ENCODE measurements at places on chromosomes 16 and 17.

GRCh38 chr16:84932681-84933080 lies 78.7 kb downstream of the ZDHHC7 start:
- DNase-seq: no peak

GRCh38 chr17:77819497-77819896 lies 139.0 kb upstream of the TNRC6C start:
- DNase-seq: no peak

DNA sequence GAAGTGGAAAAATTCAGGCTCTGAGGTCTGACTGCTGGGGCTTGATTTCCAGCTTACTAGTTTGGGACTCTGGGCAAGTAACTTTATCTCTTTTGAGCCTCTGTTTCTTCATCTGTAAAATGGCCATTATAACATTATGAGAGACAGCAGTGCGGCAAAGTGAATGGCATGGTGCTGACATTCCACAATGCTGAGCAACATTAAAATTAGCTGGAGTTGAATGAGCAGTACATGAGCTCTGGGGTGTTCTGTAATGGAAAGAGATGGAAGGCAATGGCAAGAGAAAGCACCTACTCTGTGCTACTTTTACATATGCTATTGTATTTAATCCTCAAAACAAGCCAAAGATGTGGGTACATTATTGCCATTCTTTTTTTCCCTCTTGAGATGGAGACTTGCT lies 535.7 kb upstream of the CDH11 start:
- no peak for DNase-seq

- no peak for DNase-seq
These were observed 311.7 kb downstream of the BCAS3 start for GRCh38 chr17:60989379-60989778.

GRCh38 chr17:10666906-10667305 lies 9.8 kb upstream of the MYH3 start:
- DNase-seq: no peak

DNA sequence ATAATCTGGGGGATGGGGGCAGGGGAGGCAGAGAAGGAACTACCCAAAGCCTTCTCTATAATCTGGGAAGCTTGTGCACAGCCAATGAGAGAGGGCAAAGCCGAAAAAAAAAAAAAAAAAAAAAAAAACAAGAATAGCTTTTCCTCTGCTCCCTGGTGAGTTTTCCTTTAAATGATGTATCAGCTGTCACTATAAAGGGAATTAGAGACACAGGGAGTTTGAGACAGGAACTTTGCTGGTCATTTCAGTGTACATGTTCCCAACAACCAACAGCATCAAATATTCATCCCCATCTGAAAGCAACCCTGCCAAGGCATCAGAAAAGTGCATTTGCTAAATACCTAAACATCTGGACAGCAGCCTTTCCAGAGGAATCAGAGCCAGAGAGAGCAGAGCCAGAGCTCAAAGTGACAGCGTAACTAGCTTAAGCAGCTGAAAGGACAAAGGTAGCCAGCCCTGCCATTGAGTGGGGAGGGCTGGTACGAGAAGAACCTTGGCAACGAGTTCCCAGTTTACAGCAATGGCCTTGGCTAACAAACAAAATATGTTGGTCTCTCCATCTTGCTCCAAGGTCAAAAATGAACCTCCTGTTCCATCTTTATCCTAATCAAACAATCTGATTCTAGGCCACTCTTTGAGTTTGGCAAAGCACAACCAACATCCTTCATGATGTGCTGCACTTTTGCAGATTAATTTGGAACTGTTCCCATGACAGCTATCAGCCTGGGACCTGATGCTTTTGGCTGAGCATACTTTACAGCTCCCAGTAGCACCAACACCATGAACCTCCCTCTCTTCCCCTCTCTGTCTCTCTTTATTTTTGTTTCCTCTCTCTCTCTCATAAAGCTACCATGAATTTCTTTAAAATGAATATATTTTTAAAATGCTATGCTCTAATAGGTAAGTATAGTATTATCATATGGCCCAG lies 143.7 kb upstream of the GNAO1 start:
- DNase-seq: no peak

GRCh38 chr17:58516644-58517377 lies 2.4 kb upstream of the MTMR4 start:
- no peak for DNase-seq

DNA sequence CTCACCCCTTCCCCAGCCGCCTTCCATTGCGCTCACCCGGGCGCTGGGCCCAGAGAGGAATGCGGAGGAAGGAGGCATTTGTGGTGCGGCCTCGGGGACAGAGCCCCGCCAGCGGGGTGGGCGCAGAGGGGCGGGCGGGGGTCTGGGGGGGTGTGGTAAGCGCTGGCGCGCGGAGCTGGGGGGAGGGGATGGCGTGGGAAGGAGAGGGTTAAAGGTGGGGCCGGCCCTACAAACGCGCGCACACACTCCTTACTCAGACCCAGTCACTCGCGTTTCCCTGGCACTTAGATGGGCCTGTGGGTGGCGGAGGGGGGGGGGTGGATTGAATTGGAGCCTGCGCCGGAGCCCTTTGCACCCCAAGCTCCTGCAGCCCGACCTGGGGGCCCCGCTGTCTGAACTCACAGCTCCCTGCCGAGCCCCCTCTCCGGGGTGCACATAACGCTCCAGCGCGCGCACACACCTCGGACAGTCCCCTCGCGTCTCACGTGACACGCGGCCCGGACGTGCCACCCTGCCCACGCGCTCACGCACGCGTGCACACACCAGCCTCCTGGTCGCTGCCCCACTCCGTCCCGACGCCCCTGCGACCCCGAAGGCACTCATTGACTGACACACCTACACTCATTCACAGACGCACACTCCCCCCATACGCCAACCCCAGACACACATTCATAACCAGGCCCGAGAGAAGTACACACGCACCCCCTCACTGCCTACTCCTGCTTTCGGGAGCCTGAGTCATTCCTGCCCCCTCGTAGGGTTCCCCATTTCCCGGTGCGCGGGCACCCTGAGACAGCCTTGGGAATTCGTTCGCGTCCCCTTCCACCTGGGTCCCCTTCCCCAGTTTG lies 844 bp downstream of the TBKBP1 start:
- DNase-seq: peak; percentile 86

DNA sequence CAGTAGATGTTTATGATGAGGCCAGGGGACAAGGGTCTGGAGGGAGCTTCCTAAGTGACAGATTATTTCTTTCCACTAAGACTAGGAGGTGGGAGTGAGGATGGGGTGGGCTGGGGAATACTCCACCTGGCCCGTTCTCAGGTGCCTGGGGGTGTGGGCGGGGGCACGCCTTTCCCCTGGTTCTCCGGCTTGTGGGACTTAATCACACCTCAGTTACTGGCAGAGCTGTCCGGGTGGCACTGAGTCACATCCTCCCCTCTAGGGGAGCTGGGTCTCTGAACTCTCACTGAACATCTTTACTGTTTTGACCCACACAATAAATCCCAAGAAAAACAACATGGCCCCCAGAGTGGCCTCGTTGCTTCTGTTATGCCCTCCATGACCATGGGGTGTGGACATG lies 332.8 kb downstream of the MAF start:
- no peak for DNase-seq

GRCh38 chr16:51535591-51535990 lies 384.5 kb upstream of the SALL1 start:
- DNase-seq: no peak

- peak; percentile 7 for DNase-seq
These were observed 15.9 kb upstream of the ULK2 start for GRCh38 chr17:19883537-19884215.

DNA sequence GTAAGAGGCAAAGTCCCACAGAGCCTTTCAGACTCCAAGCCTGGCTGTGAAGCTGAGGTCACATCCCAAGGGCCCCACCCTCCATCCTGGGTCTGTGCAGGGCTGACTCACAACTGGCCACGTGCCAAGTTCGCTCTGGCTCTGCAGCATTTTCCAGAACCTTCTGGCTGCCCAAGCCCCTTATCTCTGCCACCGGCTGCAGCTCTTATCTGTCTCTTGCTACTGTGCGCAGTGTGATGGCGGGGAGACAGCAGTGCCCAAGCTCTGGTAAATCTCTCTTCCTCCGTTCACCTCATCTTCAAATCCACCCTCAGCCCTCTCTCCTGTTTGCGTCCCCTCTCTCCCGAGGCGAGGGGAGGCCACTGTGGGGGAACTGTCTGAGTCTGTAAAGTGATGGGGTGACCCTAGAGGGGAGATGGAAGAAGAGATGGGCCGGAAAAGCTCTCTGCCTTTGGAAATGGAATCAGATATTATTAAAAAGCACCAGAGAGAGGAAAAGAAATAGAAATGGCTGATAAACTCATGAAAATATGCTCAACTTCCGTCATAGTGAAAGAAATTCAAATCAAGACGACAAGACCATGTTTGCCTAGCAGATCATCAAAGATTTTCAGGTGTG lies 162.7 kb upstream of the CDC42EP4 start:
- peak; percentile 75 for DNase-seq

DNA sequence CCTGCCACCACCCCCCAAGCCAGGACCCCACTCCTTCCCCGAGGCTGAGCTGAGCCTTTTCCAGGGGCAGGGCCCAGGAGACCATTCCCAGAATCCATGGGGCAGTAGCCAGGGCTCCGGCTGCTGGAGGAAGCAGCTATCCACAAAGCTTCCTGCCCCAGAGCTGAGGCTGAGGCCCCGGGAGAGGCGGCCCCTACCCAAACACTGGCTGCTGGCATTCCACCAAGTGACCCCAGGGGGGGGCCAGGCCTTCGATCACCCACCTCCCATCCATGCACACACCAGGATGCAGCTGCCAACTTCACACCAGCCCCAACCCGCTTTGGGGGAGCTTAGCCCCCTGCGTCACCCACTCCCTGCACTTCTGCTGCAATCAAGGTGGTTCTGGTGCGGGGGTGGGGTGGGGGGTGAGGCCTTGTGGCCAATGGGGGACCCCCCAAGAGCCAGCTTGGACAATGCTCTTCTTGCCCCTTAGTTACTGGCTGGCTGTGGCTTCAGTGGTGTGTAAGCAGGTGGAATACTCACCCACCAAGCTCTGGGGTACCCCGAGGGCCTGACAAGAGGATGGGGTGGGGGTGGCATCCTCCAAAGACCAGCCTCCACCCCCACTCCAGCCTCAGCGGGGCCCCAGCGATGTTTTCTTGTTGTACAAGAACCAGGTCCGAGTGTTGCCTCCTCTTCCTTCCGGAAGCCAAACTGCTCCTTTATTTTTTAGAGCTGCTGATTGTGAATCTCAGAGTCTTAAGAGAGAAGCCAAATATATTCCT lies 16.8 kb downstream of the MYBBP1A start:
- no peak for DNase-seq

- peak; percentile 87 for DNase-seq
These were observed 11.0 kb downstream of the ACSM3 start for GRCh38 chr16:20774703-20775362.

GRCh38 chr17:7441266-7441665 lies 2.0 kb downstream of the FGF11 start:
- no peak for DNase-seq

GRCh38 chr17:82029391-82029790 lies 2.1 kb upstream of the RAC3 start:
- DNase-seq: no peak

DNA sequence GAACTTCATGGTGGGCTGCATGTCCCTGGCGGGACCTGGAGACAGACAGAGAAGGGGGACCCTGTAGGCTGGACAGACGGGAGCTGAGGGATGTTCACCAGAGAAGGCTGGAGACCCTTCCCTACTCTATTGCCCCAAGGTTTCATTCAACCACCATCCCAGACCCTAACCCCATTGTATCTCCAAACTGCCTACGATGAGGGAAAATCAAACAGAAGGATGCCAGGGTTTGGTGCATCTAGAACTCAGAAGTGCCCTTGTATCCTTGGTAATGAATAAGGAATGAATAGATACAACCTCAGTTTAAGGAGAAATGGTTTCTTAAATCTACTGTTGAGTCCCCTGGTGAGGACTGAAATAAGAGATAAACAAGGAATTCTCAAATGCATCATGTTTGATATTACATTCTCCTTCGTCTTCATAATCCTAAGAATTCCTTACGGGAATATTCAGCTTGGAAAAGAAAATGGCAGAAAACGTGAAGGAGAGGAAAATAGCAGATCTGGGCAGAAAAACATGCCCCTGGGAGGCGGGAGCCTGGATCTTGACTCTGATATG lies 16.4 kb downstream of the TNS4 start:
- DNase-seq: no peak

DNA sequence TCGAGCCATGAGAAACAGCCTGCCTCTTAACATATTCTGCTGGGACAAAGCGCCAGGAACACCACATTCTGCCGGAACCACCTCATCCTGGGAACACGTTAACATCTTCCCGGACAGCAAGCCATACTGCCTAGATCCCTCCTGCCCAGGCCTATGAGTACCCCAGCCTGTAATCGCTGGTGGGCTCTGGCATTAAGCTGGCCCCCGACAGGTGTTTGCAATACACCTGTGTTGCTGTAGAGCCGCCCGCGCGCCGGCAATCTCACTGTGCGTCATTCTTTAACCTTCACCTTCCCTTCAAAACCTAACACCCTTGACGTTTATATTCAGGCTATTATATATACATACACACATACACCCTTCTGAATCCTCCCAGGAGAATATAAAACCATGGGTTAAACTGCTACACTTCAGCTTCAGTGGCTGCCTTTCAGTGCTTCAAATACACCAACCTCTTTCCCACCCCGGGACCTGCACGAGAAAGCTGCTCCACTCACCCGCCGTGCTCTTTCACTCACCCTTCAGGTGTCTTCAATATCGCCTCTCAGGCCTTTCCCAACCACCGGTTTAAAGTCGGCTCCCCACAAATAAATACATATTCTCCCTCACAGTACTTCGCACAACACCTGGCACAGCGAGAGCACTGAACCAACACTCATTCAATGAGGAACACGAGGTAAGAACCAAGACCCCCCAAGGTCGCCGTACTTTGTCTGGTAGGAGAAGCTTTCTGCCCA lies 1.0 kb upstream of the ENDOV start:
- no peak for DNase-seq

DNA sequence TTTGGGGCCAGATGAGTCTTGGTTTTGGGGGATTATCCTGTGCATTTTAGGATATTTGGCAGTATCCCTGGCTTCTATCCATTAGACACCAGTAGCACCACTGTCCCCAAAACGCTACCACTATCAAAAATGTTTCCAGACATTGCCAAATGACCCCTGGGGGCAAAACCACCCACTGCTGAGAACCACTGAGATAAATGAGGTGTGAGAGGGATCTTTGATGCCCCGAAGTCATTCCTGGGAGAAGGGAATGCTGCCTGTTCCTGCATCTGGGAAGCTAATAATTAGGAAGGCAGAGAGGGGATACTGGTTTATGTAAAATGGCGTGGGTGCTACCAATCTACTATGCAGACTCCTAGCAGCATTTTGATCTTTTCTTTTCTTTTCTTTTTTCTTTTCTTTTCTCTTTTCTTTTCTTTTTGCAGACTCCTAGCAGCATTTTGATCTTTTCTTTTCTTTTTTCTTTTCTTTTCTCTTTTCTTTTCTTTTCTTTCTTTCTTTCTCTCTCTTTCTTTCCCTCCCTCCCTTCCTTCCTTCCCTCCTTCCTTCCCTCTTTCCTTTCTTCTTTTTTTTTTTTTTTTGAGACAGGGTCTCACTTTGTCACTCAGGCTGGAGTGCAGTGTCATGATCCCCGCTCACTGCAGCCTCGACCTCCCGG lies 8.8 kb upstream of the MT3 start:
- no peak for DNase-seq

Data from upper lobe of right lung (tissue), 1 donor.